ENCODE measurements at places on chromosomes 2 and 18.

DNA sequence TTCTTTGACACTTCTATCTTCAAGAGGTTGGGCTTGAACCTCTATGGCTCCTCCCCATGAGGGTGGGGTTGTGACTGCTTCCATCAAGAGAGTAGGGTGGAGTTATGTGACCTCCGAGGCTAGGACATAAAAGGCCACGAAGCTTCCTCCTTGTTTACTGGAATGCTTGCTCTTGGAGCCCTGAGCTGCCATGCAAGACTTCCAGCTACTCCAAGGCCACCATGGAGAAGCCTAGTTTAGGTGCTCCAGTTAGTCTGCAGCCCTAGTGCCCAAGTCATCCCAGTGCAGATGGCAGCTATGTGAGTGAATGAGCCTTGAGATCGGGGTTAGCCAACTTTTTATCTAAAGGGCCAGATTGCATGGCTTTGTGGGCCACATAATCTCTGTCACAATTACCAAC is 2.4 kb upstream of the MERTK start:
- DNase-seq: no peak

DNA sequence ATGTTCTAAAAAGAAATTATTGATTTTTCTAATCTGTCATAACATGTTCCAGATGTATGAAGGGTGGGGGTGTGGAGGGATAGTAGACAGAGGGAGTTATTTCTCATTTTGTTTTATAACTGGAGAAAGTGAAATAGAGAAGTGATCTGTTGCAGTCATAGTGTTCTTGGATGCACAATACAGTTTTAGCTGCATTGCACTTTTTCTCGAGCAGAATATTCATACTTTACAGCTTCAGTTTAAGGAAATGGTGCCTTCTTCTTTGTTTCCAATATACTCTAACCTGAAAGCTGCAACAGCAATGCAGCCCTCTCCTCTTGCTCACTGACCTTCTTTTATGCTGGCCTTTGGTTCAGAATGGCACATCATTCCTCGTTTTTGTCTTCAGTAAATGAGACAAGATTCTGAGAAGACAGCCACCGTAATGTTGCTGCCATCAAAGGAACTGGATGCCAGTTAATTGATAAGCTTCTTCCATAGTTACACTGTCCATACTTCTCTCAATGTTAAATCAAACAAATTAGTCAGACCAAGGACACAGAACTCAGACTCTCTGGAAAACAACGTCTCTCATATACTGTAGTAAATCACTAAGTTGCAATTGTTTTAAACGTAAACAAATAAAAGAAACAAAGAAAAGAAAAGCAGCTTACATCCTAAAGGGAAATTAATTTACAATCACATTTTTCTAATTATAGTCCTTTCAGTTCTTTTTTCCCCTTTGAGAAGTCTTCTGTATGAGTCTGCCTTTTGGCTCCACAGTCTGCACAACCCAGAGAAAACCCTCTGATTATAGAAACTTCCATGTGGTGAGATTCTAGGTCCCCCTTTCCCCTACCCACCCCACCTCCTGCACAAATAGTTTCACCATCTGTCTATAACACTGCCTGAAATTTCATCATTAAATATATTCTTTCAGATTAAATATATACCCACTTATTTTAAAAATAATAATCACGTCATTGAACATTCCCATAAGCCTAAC is 97.4 kb upstream of the UGP2 start:
- no peak for DNase-seq

DNA sequence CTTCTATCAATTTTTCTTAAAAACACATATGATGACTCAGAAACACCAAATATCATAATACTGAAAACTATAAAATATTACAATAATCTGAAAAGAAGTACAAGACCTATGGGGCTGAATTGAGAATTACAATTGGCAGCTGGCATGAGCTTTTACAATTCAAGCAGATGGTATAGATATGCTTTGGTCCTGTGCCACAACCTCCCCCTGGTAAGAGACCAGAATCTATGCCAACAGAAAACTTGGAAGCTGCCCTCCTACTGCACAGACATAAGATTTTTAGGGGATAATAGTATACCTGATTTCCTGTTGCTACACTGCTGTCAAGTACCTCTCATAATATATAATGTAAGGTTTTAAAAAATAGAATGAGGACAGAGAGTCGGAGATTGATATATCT is 46.8 kb upstream of the CDH7 start:
- DNase-seq: no peak

GRCh38 chr2:169561364-169561763 is 12.3 kb downstream of the FASTKD1 start:
- DNase-seq: no peak

DNA sequence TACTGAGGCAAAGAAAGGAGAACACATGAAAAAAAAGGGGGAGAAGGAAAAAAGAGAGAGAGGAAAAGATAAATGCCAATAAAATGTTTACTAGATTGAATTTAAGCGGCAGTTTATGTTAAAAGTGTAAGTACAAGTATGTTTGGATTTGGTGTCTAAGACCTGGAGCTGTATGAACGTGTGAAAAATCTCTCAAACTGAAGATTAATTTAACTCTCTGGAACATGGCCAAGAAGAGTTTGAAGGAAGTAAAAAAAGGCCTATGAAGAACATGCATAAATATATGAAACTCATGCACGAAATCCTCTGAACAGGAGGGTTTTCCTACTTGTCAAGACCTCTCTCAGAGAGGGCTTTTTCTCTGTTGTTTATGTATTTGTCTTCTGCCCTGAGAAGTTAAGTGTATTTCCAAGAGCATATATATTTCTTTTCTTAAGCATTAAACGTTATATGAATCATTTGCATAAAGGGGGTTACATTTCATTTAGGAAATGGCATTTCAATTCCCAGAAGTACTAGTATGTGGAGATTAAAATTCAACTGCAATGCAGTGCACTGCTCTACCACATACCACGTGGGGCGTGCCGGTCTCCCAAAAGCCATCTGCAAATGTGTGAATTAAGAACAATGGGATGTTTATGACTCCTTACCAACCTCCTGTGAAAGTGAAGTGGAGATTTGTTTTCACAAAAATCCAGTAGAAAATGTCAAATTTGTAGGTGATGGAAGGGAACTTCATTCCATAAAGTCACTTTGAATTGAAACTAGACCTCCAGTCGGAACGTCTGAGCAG is 281.1 kb upstream of the TRIB2 start:
- DNase-seq: no peak

GRCh38 chr18:62959481-62959880 is 244.1 kb downstream of the PHLPP1 start:
- DNase-seq: no peak

DNA sequence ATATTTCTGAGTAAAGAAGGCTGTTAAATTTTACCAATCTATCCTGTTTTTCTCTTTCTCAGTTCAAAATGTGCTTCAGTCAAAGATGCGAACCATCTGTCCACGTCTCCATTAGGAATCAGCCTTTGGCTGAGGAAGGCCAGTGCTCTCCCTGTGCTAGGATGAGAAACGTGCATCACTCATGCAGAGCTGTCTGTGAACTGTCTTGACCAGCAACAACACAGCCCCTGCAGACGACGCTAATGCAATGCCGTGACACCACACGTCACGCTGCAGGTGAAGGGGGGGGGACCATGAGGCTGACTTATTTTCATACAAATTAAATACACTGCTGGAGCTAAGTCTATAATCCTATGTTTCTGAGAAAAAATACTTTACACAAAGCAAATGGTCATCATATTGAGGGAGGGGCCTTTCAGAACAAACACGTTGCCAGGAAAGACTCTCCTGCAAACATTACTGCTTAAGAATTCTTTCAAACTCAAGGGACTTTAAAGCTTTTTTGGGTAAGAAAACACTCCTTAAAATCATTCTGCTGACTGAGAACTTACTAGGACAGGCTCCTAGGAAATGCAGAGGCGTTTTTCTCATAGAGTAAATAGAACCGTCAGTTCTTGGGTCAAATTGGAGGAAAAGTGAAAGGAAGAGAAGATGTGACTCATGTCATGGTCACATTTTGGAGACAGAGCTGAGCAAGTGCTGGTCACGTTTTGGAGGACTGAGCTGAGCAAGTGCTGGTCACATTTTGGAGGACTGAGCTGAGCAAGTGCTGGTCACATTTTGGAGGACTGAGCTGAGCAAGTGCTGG is 97.0 kb downstream of the MBP start:
- DNase-seq: no peak

All from substantia nigra (tissue), 51 donors.